ENCODE measurements at places on chromosomes 12 and 14.

GRCh38 chr12:119060847-119061796 lies 79.8 kb downstream of the SRRM4 start:
- DNase-seq: no peak

DNA sequence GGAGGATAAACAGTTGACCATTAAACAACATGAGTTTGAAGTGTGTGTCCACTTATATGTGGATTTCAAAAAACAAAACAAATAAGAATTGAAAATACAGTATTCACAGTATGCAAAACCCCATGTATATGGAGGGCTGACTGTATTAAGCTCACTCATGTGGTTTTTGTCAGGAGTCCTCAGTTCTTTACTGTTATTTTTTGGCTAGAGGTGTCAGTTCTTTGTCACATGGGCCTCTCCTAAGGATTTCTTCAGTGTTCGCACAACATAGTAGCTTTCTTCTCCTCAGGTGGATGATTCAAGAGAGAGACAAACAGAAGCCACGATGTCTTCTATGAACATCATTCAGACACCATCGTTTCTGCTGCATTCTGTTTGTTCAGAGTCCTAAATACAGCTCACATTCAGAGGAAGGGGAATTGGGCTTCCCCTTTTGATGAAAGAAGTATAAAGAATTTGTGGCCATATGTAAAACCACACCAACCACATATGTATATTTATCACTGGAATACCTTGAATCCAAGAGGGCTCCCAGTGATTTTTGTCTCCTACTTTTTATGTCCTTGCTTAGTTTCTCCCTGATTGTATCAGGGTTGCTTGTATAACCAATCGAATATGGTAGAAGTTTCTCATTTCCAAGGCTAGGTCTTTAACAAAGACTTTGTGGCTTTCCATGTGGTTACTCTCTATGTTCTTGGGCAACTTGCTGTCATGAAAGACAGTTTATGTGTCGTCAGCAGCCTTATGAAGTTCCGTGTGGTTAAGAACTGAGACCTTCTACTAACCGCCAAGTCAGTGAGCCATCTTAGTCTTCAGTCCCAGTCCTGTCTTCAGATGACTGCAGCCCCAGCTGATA lies 18.9 kb downstream of the MNAT1 start:
- DNase-seq: no peak

- no peak for DNase-seq
Measured at GRCh38 chr12:92539110-92539749, 163.6 kb upstream of the PLEKHG7 start.

DNA sequence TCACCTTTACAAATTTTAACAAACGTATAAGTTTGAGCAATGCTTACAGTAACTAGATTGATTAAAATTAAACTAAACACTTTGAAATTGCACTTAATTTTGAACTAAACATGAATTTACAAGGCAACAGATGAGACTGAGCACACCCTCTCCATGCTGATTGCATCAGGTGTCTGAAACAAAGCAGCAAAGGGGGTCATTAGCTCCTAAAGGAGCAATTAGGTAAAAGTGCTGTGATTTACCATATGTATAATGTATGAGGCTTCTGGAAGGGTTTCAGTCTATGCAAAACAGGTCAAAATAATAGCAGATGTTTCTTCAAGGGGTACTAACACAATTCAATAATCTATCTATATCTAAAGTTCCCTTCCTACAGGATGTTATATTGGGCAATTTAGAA lies 98.8 kb upstream of the LMNTD1 start:
- DNase-seq: no peak

DNA sequence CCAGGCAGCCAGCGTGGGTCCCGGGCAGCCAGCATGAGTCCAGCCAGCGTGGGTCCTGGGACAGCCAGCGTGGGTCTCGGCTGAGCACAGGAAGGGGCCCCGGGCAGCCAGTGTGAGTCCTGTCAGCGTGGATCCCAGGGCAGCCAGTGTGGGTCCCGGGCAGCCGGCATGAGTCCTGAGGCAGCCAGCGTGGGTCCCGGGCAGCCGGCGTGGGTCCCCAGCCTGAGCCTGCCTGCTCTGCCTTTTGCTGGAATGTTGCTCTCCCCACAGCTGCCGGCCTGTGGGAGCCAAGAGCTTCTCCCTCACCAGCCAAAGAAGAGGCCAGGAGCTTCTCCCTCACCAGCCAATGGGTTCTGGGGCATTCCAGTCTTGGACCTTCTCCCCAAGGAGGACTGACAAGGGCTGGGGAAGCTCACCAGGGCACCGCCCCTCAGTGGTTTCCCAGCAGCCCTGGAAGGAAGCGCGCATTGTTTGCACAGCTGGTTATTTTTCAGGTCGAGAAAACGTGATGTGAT lies 15.0 kb upstream of the RFLNA start:
- DNase-seq: no peak

GRCh38 chr14:87483271-87484260 lies 509.4 kb downstream of the GALC start:
- no peak for DNase-seq

DNA sequence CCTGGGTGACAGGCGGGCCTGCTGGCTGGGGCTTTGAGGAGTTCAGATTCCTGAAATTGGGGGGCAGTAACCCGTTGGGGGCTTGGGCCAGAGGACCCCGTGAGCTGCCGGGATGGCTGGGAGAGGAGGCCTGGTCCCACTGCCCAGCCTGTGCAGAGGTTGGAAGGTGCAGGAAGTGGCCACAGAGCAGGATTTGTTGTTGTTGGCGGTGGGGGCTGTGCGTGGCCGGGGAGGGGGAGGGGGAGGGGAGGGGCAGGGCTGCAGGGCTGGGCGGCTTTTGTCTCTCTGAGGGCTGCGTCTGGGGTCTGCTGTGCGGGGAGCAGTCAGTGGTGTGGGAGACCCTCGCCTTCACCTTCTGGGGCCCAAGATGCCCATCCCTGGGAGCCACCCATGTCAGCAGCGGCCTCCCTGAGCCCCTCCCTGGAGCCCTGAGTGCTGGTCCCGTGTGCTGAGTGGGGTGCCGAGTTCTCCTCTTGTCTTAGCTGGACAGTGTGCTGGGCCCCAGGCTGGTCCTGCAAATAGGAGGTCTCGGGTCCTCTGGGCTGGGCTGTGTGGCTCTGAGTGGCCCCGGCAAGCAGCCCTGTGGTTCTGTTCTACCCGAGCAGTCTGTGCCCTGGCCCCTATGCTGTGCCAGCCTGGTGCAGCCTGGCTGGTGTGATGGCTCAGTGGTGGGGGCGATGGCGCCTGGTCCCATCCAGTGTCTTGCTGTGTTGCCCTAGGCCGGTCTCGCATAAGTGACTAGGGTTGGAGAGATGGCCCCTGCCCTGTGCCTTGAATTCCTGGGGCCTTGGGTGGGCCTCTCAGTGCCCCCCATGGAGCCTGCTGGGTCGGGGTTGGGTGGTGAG lies 10.3 kb downstream of the KIF26A start:
- DNase-seq: no peak

DNA sequence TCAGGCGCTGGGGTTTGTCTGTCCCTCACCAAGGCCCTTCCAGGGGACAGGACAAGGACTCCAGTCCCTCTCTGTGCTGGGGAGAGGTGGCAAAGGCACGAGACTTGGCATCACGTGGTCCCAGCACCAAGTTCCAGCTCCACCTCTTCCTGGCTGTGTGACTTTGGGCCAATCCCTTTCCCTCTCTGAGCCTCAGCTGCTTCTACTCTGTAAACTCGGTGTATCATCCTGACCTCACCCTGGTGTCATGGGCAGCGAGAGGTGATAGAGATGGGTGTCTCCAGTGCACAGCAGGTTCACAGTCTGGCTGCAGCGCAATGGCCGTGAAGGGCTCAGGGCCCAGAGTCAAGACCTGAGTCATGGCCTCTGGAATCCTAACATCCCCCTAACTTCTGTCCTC lies 54.0 kb downstream of the MVK start:
- no peak for DNase-seq

DNA sequence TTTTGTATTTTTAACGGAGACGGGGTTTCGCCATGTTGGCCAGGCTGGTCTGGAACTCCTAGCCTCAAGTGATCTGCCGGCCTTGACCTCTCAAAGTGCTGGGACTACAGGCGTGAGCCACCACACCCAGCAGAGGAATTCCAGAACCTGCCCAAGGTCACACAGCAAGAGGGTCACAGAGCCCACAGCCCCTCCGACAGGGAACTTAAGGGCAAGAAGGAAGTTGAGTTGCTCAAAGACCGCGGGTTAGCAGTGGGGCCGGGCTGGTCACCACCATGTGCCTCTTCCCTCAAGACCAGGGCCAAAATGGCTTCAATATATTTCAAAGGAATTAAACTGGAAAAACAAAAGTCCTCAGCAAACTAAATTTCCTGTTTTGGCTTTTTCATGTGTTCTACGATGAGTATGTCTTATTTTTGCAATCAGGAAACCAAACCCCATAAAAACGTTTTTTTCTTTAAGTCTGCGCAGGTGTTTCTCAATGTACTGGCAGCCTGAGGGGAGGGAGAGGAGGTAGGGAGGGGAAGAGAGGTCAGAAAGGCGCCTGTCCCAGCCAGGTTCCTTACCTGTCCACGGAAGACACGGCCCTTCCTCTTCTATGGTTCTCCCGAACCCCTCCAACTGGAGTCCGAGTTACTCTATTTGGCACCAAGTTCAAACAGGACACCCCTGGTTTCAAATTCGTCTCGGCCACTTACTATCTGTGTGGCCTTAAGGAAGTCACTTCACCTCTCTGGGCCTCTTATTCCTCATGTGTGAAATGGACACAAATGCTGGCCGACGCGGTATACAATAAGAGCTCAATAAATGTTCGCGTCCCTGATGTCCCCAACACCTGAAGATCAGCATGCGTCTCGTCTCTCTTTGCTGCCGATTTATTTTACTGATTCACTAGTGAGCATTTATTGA lies 778 bp downstream of the SLC8B1 start:
- DNase-seq: no peak

GRCh38 chr14:103524002-103524935 lies 1.6 kb upstream of the CKB start:
- no peak for DNase-seq

GRCh38 chr12:29158115-29158763 lies 9.2 kb downstream of the FAR2 start:
- no peak for DNase-seq

GRCh38 chr14:22657861-22658260 lies 13.7 kb upstream of the OR6J1 start:
- no peak for DNase-seq

DNA sequence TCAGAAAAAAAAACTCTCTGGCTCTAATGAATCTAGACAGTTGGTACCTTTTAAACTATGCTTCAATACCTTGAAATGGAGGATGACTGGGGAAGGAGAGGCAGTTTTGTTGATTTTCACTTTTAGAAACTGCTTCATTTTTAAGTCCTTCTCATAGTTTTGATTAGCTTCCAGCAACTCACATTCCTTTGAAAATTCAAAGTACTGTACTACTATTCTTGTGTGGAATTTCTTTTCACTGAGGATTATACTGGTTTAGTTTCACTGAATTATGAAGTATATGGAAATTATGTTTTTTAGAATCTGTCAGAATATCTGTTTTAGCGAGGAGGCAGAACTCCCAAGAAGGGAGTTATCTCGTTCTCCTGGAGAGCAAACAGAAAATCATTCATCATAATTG lies 116.3 kb downstream of the TGFB3 start:
- no peak for DNase-seq

DNA sequence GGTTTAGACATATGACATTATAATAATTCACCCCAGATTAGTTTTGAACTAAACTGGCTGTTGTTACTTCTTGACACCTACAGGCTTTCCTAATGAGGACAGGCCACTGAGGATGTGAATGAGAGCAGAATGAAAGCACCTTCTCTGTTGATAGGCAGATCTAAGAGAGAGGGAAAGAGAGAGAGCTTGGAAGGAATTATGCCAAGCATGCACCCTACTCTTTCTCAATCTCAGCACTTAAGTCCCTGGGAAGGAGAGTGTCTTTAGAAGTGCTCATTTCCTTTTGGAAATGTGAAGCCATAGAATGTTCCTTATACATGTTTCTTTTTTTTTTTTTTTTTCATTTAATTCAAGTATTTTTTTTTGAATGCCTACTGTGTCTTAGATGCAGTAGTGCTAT lies 49.0 kb downstream of the TBC1D15 start:
- no peak for DNase-seq

GRCh38 chr14:92520102-92521057 lies 6.8 kb downstream of the RIN3 start:
- no peak for DNase-seq

- DNase-seq: no peak
Measured at GRCh38 chr12:102120886-102121285, 903 bp downstream of the PARPBP start.

DNA sequence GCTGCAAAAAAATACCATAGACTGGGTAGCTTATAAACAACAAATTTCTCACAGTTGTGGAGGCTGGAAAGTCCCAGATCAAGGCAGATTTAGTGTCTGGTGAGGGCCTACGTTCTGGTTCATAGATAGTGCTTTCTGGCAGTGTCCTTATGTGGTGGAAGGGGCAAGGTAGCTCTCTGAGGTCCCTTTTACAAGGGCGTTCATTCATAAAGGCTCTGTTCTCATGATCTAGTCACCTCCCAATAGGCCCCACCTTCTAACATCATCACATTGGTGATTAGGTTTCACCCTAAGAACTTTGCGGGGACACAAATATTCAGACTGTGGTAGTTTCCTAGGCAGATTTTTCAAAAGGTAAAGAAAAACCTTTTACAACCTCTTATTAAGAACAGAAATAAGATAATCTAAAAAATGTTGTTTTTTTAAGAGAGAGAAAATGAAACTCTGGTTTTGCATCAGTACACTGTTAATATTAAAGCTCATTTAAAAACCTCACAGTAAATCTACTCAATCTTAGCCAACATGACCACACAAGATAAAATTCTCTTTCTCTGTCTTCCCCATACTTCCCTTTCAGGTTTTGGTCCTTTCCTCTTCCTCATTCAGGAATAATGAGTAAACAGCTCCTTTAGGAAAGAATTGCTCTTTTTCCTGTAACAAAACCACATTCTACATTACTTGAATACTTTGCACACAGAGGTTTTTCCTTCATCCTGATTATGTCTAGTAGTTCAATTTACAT lies 117.5 kb downstream of the UNC79 start:
- no peak for DNase-seq

DNA sequence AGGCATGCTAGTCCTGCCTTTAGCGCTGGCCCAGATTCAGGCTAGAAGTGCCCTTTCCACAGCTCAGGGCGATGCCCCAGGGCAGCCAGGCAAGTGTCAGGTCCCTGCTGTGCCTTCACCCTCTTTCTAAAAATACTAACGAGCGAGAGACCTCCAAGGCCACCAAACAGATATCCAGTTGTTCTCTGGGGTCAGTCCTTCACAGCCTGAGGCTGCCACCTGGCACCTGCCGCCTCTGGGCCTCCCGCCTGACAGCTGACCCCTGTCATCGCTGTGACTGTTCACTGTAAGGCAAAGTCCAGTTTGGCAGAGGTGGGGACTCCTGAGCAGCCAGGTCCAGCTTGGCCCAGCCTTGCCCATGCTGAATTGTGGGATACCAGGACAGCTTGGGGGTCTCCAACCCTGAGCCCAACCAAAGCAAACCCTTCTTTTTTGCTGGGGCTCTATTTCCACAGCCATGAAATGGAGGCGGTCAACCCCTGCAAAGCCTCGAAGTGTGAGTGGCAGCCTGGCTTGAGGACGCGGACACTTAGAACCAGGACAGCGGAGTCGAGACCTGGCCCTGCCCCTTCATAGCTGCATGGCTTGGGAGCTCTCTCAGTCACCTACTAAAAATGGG lies 79.9 kb downstream of the NINJ2 start:
- DNase-seq: no peak

- no peak for DNase-seq
Measured at GRCh38 chr12:85794531-85794930, 41.7 kb downstream of the RASSF9 start.

GRCh38 chr14:71328954-71329353 lies 421.7 kb downstream of the PCNX1 start:
- no peak for DNase-seq
